ENCODE measurements at places on chromosomes 1 and 21.

GRCh38 chr1:245987219-245987545 is 519.9 kb downstream of the SMYD3 start:
- no peaks in the 10 kb centered on the region for H3K4me1 ChIP-seq
- DNase-seq: no peak
- H3K27me3 ChIP-seq: no peaks in the 10 kb centered on the region
- H3K4me3 ChIP-seq: no peak overlapping the region

DNA sequence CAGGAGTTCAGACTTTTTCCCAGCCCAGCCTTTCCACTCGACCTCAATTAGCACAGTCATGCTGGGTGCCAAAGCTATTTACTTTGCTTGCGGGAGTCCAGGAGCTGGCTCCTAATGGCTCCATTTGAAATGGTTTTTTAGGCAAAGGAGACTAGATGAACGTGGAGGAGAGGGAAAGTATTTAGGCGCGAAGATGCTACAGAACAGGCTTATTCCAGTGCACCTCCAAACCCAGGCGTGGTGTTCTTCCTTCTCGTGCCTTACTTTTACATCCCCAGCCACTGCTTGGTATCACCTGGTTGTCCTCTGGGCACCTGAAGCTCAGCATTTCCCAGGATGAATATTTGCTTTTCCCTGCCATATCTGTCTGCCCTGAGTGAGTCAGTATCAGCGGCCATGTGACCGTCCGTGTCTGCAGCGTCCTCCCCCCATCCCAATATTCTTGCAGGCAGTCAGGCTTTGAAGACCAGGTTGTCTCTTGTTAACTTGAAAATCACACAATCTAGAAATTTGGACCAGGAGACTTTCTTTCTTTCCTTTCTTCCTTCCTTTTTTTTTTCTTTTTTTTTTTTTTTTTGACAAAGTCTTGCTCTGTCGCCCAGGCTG is 198.5 kb downstream of the DYRK1A start:
- H3K27ac ChIP-seq: peak overlapping the region; percentile 95
- peak overlapping the region; percentile 74 for H3K4me3 ChIP-seq
- H3K36me3 ChIP-seq: no peaks in the 10 kb centered on the region

GRCh38 chr1:167548059-167548932 is 5.3 kb downstream of the CREG1 start:
- no peak overlapping the region for H3K4me3 ChIP-seq
- H3K4me1 ChIP-seq: peaks cover 2% of the 10 kb centered on the region
- DNase-seq: no peak
- H3K27me3 ChIP-seq: no peaks in the 10 kb centered on the region

DNA sequence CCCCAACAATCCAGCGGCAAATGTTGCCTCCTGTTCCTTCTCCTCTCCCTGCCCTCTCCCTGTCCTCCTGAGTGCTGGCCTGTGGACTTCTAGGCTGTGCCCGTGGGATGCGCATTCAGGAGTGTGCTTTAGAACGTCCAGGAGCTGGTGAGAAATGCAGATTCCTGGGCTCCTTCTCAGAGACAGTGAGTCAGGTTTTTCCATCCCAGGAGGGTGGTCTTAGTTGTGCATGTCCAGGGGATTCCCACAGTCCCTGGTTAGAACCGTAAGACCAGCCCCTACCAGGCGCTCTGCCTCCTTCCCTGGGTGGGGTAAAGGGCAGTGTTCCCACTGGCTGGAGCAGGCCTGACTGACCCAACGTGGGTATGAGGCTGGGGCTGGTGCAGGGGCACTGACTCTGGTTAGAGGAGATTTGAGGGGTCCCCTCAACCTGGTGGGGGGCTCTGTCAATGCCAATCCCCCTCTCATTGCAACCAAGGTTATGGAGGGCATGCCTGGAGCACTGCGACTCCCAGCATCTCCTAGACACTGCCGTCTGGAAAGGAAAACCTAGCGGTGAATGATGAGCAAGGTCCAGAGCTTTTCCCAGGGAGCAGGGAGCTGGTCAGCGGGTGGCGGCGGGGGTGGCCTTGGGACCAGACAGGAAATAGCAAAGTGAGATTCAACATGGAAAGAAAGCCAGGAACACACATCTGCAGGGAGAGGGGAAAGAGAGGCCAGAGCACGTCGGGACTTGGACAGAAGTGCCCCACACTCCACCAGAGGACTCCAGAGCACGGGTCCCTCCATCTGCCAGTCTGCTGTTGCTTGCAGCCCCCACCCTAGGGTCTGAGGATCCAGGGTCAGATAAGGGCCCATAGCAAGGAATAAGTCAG is 38.5 kb downstream of the HSPG2 start:
- H3K36me3 ChIP-seq: no peaks in the 10 kb centered on the region
- no peak overlapping the region for H3K27ac ChIP-seq
- H3K27me3 ChIP-seq: no peaks in the 10 kb centered on the region
- no peaks in the 10 kb centered on the region for H3K4me1 ChIP-seq
- H3K4me3 ChIP-seq: no peak overlapping the region
